Activated CD4-positive, CD25-positive, alpha-beta regulatory T cell (primary cell): ENCODE measurements at places on chromosomes 6 and 20.
A peak's percentile ranks its signal among the peaks of the same experiment; 100 is the strongest.

- DNase-seq: no peak
Measured at GRCh38 chr20:59708326-59708725, 104.0 kb downstream of the PHACTR3 start.

GRCh38 chr6:713351-713750 is 20.4 kb upstream of the EXOC2 start:
- DNase-seq: no peak

- DNase-seq: no peak
Measured at GRCh38 chr20:48689388-48689787, 138.4 kb downstream of the PREX1 start.

GRCh38 chr6:906920-907319 is 214.0 kb upstream of the EXOC2 start:
- no peak for DNase-seq

GRCh38 chr6:3707024-3707423 is 44.5 kb downstream of the PXDC1 start:
- DNase-seq: no peak

DNA sequence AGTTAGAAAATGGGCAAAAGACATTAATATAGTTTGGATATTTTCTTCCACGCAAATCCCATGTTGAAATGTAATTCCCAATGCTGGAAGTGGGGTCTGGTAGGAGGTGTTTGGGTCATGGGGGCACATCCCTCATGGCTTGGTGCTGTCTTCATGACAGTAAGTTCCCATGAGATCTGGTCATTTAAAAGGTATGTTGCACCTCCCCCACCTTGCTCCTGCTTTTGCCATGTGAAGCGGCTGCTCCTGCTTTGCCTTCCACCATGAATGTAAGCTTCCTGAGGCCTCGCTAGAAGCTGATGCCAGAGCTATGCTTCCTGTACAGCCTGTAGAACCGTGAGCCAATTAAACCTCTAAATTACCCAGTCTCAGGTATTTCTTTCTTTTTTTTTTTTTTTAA is 16.3 kb upstream of the TMEM14A start:
- no peak for DNase-seq

DNA sequence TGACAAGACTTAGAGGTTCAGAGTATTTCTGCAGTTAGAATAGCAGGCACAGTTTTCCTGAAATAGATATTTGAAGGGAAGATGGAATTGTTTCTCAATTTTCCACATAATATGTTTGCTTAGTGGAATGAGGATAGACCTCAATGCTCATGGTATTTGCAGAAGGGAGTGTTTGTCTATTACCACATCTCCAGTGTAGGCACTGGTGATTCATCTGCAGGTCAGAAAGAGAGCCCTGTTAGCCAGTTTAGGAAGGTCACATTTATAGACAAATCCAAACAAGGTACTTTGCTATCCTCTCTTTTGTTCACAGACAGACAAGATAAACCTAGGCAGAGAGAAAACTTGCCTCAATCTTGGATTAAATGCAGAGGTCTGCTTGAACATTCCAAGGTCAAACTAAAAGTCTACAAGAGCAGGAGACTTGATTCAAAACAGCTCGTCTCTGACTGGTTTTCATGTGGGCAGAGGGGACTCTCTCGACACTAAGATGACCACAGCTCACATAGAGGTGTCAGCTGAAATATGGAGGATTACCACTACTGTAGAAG is 22.8 kb downstream of the ISM1 start:
- no peak for DNase-seq

DNA sequence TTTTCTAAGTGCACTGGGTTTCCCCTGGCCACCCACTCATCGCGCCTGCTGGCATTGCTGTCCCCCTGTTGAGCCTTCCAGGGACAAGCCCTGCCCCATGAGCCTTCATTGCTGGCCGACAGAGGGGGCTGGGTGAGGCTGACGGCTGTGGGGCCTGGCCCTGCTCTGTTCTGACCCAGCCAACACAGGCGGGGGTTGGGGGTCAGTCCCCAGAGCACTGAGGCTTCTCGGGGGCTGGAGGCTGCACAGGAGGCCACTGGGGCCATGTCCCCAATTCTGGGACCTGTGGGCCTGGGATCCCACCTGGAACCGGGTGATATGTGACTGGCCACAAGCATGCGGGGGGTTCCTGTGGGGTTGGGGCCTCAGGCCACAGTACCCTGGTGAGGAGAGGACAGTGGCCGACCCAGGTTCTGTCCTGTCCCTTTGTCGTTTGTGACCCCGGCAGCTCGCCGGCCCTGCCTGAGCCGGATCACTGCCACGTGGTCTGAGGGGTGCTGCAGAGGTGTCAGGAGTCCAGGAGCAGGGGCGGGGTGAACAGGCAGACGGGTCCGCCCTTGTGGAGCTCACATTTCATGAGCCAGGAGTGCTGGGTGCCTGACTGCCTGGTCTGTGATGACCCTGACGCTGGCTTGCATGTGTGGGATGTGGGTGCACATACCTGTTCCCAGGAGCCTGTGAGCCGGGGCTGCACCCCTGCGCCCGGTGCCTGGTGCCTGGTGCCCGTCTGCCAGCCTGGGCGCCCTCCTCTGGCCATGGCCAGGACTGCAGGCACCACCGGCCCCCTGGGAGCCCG is 2.1 kb upstream of the COL20A1 start:
- DNase-seq: peak; percentile 19

DNA sequence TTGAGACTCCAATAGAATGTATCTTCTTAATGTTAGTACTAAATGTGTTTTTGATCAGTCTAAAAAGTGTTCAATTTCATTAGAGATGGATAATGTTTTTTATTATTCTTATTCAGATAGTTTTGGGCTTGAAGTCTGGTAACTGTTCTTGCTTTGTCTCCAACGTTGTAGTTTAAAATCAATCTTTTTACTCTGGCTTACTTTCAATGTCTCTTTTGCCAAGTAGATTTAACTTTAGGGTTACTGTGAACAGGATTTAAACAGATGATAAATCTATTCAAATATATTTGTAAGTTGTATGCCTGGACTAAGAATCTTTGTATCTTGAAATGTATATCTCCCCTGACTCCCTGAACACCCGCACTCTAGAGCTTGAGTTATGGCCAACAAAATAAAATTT is 51.1 kb downstream of the SGK1 start:
- no peak for DNase-seq

DNA sequence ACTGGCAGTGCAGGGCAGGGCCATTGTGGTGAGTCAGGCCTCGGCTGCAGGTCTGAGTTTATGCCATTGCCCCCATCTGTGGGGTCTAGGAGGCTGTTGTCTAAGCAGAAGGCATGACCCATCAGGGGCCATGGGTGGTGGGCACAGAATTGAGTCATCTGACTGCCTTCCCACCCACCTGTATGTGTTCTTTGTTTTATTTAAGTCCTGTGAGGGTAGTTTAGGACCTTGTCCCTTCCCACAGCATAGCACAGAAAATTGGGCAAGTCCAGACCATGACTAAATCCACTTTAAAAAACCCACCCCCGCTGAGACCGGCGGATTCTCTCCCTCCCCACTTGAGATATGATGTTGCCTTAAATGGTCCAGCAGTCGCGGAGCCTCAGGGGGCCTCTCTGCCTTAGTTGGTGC is 40.3 kb downstream of the ERMARD start:
- DNase-seq: no peak

DNA sequence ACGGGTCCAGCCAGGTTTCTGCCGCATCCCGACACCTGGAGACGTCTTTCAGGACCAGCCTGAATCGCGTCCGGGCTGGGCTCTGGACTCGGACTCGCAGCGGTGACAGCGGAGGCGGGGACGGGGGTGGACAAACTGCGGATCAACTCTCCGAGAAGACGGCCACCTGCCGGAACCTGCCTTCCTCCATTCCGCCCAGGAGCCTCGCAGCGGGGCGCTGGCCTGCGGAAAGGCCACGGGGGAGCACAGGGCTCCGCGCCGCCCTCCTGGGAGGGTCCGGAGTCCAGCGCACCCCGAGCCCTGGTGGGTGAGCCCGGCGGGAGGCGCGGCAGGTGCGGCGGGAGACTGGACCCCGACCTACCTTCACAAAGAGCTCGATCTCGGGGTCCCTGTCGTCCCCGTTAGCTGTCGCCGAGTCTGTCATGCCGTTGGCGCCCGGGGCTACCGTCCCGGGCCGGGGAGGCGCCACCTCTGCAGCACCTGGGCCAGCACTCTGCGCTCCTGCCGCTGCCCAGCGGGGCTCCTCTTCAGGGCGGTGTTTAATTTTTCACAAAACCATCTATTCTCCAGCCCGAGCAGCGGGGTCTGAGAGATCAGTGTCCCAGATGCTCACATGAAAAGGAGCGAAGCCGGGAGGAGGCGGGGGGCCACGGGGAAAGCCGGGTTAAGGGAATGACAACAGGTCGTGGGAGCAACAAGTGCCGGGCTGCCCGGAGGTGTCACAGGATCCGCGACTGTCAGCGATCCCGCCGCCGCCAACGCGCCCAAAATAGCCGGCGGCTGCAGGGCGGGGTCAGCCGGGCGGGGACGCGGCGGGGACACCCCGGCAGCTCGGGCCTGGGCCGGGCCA is at the start of gene CLIC5:
TSS of gene CLIC5 (minus strand) at position 742 of the 850 bp plus-strand sequence. CDS start at position 424, 318 bp downstream.
- DNase-seq: no peak

DNA sequence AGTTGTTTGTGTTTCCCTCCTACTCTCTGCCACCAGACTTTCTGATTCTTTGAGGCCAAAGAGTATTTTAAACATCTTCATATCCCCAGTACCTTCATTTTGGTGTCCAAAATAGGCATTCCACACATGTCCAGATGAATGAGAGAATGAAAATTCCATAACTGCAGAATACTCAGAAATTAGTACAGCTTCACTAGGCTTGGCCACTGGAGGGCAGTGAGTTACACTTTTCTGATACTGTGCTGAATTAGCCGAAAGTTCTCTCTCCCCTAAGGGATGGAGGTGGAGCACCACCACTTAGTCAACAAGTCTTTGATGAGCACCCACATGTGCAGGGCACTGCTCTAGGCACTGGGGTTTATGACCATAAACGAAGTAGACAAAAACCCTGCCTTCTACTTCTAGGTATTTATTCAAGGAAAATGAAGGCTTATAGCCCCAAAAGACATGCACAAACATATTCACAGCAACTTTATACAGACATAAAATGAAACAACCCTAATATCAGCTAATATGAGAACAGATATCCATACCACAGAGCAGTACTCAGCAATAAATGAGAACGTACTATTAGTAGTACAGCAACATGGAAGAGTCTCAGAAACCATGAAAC is 46.1 kb upstream of the TMEM217 start:
- DNase-seq: no peak

DNA sequence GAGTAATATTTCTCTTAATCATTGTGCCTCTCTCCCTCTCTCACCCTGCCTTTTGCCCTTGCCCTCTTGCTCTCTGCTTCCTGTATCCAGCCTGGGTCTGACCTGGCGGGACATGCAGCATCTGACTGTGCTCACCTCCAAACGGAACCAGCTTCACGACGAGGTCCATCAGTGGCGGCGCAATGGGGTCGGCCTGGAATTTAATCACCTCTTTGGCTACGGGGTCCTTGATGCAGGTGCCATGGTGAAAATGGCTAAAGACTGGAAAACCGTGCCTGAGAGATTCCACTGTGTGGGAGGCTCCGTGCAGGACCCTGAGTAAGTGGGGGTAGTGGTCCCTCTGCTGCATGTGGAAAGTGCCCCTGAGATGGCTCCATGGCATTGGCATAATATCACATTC is 65.9 kb downstream of the BFSP1 start:
- DNase-seq: no peak

- DNase-seq: no peak
Measured at GRCh38 chr20:57661746-57662455, 41.7 kb upstream of the ZBP1 start.

GRCh38 chr20:20371681-20372080 is 3.8 kb downstream of the INSM1 start:
- DNase-seq: no peak

DNA sequence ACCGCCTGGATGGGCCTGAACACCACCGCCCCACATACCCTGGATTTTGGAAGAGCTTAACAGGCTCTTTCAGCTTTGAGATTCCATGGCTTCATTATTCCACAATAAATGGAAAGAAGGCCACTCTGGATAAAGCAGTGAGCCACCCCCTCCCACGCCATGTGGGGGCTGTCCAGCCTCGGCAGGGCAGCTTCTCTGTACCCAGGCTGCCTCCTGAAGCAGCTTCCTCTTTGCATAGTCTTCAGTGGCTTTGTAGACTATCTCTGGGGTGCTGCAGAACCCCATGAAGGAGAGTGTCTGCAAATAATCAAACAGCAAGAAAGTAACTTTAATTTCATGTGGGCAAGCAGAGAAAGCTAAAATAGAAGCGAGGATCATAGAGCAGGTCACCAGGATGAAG is 96.6 kb upstream of the NXT1 start:
- no peak for DNase-seq

- DNase-seq: no peak
Measured at GRCh38 chr6:35370124-35370741, 27.9 kb downstream of the PPARD start.

- no peak for DNase-seq
Measured at GRCh38 chr6:47655719-47656595, 42.4 kb upstream of the ADGRF4 start.

- no peak for DNase-seq
Measured at GRCh38 chr20:24572862-24573261, 103.4 kb downstream of the SYNDIG1 start.
